NCI-H460 (cell line): ENCODE measurements at places on chromosomes 2 and 18. TPM values are rescaled to one million over a fixed set of nuclear protein-coding genes. Genes with fewer than 3 reads are reported as not detected.

- DNase-seq, result no peak
Measured at GRCh38 chr2:62568983-62569837, 63.2 kb upstream of the TMEM17 start.

CHMP1B gene
- total RNA-seq, result 129 and 136 TPM in 2 replicates

DNA sequence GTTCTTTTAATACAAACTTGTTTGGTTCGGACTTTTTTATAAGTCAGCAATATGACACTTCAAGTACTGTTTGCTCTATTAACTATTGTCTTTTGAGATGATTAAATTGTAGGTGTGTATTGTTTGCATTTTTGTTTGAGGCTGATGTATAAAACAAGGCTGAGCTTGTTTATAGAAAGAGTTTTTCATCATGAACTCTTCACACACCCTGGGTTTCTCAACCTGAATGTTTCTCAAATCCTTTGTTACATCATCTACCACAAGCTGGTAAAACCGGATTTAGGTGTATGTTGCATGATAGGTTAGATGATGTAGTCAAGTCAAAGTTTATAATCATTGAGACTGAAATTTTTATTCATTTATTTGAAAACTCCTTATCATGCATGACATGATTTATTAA, 335.2 kb upstream of the LRATD1 start:
- DNase-seq, result no peak

ACTR2 gene
- 64.0 and 79.7 TPM in 2 replicates for total RNA-seq

HMSD gene
- 0.50 and 0.81 TPM in 2 replicates for total RNA-seq

- no peak for DNase-seq
Measured at GRCh38 chr2:68764041-68764805, 29.6 kb downstream of the ARHGAP25 start.

ZNF532 gene
- total RNA-seq, result 4.0 and 6.1 TPM in 2 replicates

GRCh38 chr2:188076149-188077056, 215.3 kb upstream of the GULP1 start:
- DNase-seq, result no peak

CRYBA2 gene
- total RNA-seq, result not detected in 2 replicates

- DNase-seq, result no peak
Measured at GRCh38 chr2:73284296-73285158, at the start of gene FBXO41. FBXO41 (minus strand) TSS chr2:73284478; CDS start chr2:73269630, 14,848 bp downstream.

DNA sequence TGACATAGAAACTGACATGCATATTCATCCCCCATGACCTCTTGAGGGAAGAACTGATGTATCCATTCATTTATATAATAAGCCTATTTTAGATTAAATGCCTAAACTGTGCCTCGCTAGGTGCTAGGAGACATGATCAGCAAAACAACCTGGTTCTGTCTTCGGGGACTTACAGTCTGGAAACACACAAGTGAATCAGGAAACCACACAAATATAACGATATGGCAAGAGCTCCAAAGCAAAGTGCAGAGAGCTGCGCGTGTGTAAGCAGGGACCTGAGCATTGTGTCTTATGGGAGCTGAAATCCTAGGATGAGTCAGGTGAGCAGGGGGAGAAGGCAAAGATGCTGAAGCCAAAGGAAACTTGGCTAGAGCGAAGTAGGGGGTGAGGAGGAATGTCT, 120.6 kb downstream of the NRP2 start:
- DNase-seq, result no peak

NTSR2 gene
- not detected in 2 replicates for total RNA-seq

DNA sequence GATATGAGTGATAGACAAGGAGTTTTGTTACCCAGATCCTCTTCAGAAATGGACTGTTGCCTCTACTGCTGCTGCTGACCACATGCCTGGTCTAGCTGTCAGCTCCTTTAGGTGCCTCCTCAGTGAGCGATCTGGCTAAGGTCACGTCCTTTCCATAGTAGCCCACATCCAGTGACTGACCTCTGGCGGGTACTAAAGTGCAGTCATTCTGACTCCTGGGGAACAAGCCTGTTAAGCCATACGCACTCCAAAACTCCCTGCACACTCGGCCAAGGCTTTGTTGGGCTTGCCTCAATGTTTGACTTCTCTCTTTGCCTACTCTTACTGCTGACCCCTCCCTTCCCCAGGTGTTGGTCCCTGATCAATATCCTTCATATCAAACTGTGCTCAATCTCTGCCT, 685.2 kb downstream of the IRS1 start:
- no peak for DNase-seq

- no peak for DNase-seq
Measured at GRCh38 chr18:32057624-32058165, 34.0 kb upstream of the RNF138 start.

DNA sequence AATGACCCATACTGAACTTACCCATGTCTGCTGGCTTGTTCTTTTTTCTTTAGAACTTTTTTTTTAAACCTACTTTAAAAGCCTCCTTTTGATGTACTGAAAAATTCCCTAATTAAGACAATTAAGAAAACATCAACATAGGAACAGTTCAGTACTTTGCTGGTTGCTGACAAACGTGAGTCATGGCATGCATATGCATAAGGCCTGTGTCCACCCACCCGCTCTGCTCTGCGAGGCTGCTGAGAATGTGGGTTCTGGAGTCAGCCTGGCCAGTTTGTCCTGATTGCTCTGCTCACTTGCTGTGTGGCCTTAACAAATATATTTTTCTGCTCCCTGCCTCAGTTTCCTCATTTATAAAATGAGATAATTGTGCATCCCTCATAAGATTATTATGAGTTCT, 27.3 kb downstream of the LAMA3 start:
- DNase-seq, result no peak

DNA sequence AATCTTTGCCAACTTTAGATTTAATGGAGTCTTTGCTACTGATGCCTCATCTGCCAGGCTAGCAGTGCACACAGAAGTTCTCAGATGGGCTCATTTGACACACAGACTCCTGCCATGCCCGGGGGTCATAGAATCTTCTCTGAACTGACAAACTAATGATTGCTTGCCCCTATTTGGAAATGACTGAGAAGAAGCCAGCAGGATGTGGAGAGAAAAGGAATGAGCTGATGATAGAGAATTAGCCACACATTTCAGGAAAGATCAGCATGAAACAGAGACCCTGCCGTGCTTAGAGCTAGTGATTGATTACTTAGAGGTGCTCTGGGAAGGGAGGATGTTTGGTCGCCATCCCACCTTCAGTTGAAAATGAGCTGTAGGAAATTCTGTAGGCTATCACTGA, 178.5 kb downstream of the TPGS2 start:
- DNase-seq, result no peak

DNA sequence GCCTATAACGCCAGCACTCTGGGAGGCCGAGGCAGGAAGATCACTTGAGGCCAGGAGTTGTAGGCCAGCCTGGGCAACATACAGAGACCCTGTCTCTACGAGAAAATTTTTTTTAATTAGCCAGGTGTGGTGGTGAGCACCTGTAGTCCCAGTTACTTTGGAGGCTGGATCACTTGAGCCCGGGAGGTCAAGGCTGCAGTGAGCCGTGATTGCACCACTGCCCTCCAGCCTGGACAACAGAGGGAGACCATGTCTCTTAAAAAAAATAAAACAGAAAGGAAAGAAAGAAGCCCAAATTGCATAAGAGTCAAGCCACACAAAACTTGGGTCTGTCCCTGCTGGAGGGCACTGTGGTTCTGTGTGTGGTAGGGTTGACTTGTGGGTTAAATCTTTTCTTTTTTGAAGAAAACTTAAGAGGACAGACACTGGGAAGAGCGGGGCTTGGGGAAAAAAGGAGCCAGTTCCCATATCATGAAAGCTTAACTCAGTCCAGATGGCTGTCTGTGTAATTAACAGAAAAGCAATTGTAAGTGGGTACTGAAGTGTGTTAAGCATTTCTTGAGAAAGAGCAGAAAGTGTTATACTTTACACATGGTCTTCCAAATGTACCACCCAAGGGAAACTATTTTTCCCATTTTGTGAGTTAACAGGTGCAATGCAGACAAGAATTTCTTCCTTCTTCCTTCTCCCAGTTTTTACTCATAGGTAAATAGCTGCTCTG, 115.1 kb downstream of the ALPK2 start:
- no peak for DNase-seq

SCYGR2 gene
- total RNA-seq, result not detected in 2 replicates

- no peak for DNase-seq
Measured at GRCh38 chr2:160076241-160076640, 13.8 kb upstream of the PLA2R1 start.

LOXL3 gene
- total RNA-seq, result 2.9 and 3.1 TPM in 2 replicates

DNA sequence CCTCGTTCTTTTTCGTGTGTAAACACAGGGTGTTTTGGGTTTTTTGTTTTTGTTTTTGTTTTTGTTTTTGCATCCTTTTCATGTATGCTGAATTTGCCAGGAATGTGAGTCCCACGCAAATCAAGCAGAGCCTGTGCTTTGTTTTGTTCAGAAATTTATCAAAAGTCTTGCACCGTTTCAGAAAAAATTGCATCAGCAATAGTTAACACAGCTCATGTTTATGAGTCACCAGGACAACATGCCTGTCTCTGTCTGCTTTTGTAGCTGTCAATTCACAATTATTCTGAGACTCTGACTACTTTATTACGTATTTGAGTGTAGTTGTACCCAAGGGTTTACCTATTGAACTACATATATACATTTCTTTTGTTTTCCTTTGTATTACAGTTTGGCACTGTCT, 38.3 kb downstream of the MRPL44 start:
- DNase-seq, result peak; percentile 89

GAL3ST2 gene
- total RNA-seq, result 0.10 TPM in 1 of 2 replicates, not detected in the other

- no peak for DNase-seq
Measured at GRCh38 chr2:86224645-86225355, 25.5 kb downstream of the MRPL35 start.

- DNase-seq, result no peak
Measured at GRCh38 chr2:3112131-3112530, 265.5 kb downstream of the EIPR1 start.

- DNase-seq, result no peak
Measured at GRCh38 chr2:14082640-14083039, 549.9 kb upstream of the LRATD1 start.

ANTXR1 gene
- total RNA-seq, result 265 and 310 TPM in 2 replicates

- DNase-seq, result no peak
Measured at GRCh38 chr2:233926806-233927205, 9.6 kb downstream of the TRPM8 start.

GRCh38 chr2:101597347-101597944, 100.1 kb upstream of the MAP4K4 start:
- no peak for DNase-seq

- no peak for DNase-seq
Measured at GRCh38 chr2:20365249-20365817, 14.7 kb upstream of the PUM2 start.

FBLN7 gene
- total RNA-seq, result 0.40 and 1.0 TPM in 2 replicates

FN1 gene
- total RNA-seq, result 1,230 and 1,236 TPM in 2 replicates

DNA sequence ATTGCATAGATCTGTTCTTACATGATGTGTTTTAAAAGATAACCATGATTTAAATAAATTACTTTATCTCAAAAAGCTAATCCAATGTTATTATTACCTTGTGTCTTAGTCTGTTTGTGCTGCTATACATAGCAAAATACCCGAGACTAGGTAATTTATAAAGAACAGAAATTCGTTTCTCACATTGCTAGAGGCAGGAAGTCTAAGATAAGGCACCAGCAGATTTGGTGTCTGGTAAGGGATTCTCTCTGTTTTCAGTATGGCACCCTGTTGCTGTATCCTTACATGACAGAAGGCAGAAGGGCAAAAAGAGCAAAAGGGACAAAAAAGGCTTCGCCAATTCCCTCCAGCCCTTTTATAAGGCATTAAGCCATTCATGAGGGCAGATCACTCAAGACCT, 533.9 kb downstream of the PARD3B start:
- DNase-seq, result no peak

FSHR gene
- total RNA-seq, result not detected in 2 replicates
